ENCODE measurements at places on chromosomes 3 and 15.

GRCh38 chr15:92884436-92885223, 15.5 kb upstream of the CHD2 start:
- no peak for DNase-seq

DNA sequence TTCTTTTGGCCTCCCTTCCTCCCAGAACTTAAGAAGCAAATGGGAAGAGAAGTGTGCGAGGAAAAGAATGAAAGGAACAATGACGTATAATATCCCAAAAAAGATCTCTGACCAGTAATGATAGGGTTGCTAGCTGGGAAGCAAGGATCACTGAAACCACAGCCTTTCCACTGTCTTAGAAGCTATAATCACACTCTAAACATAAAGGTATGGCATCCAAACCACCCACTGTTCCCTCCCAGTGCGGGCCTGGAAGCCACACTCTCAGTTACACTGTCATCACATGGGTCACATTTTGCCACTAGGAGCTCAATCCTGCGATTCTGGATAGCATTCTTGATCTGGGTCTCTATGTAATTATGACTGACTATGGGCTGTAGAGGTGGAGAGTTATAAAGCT, 131.6 kb upstream of the HACD2 start:
- DNase-seq = no peak

DNA sequence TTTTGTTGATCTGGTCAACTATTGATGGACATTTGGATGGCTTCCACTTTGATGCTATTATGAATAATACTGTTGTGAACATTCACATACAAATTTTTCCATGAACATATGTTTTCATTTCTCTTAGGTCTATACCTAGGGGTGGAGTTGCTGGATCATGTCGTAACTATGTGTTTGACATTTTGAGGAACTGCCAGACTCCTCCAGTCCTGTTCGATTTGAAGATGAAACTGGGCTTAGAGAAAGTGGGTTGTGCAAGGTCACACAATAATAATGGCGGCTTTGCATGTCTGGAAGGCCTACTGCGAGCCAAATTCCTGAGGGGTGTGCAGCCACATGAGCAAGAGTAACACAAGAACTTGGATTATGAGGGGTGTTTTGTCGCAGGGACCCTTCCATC, 2.6 kb downstream of the TSEN2 start:
- DNase-seq = no peak

GRCh38 chr3:42031808-42032480, 59.2 kb upstream of the TRAK1 start:
- DNase-seq = no peak

DNA sequence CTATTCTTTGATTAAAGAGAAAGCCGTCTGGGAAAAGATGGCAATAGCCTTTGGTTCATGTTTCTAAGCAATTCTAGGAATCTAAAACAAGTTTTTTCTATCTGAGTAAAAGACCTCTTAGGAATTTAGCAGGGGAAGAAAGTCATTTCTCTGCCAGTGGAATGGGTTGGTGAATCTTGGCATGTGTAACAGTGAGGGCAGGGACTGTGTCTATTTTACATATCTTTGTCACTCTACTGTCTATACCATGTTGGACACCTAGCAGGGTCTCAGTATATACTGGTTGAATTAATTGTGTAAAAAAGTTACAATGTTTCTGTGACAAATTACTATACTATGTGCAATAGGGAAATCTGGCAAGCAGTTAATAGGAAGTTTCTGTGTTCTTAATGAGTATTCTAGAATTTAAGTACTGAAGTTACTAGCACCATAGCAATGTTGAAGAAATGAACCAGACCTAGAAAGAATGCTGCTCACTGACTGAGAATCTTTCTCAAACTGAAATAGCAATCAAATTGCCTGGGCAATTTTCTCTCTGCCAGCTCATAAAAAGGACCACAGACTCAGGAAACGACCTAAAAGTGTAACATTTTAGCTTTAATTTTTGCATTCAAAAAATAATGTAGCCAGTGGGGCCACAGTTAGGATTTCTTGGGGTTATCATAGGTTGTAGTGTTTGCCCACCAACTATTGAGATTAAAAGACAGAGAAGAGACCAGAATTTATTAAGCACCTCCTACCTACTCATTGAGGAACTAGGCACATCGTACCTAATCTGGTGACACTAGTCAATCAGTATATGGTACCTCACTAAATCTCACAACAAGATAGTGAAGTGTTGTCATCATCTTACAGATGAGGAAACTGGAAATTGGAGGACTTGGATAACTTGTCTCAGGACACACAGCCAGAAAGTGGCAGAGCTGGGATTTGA, 56.2 kb upstream of the LEKR1 start:
- no peak for DNase-seq

GRCh38 chr15:25900901-25901300, 37.8 kb upstream of the ATP10A start:
- DNase-seq = no peak

GRCh38 chr3:33597257-33597689, 120.8 kb downstream of the CLASP2 start:
- DNase-seq = no peak

GRCh38 chr3:10411598-10412332, 90.9 kb upstream of the SEC13 start:
- no peak for DNase-seq

DNA sequence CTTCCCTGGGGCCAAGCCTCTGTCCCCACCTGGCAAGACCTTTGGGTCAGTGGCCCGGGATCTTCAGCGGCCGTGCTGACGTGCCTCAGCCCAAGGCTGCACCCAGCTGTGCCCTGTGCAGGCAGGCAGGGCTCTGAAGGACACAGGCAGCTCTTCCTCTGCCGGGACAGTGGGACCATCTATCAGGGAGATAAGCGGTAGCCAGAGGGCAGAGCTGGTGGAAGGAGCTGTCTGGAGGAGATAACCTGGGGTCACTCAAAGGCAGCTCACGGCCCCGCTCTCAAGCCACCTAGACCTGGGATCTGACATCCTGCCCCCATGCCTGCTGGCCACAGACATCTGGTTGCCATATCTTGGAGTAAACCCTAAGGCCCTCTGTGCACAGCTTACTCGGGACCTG, 27.3 kb downstream of the DUSP7 start:
- DNase-seq = no peak

- no peak for DNase-seq
These were observed 84.3 kb downstream of the SHQ1 start for GRCh38 chr3:72763751-72764440.

- DNase-seq = no peak
These were observed 47.0 kb upstream of the TRPM1 start for GRCh38 chr15:31148297-31149087.
